ENCODE measurements at places on chromosomes 1 and 21. TPM values are rescaled to one million over a fixed set of nuclear protein-coding genes. Genes with fewer than 3 reads are reported as not detected.

DNA sequence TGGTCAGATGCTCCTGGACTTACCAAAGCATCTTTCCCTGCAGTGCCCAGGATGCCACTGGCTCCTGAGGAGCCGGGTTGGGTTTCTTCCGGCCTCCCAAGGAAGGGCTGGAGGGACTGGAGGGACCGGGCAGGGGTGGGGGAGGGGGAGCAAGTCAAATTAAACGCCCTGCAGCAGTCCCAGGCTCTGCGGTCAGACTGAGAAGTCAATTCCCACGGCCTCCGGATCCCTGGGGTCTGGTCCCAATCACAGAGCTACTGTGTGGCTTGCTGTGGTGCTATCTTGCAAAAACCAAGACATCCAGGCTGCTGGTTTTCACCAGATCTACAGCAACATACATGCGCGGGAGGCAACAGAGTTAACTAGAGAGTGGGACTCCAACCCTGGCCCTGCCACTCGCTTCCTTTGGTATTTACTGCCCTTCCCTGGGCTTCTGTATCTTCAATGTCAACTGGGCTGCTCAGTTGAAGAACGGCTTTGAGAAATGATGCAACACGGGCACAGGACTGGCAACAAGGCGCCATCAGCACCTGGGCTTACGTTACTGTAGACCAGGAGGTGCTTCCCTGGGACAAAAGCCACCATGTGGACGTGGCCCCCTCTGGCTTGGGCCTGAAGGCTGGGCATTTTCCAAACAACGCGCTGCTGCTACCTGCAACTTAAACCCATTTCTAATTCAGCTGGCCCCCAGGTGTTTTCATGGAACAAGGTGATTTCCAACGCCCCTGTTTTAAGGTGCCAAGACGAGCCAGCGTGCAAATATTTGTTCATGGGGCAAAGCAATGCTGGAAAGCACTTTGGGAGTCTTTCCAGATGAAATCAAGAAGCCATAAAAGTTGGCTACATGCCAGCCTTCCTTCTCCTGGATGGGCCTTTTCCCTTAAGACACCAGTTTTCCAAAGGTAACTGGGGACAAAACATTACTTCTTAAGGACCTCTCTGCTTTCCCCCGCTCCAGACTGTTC is 11.5 kb downstream of the RCC2 start:
- DNase-seq, result no peak

DNA sequence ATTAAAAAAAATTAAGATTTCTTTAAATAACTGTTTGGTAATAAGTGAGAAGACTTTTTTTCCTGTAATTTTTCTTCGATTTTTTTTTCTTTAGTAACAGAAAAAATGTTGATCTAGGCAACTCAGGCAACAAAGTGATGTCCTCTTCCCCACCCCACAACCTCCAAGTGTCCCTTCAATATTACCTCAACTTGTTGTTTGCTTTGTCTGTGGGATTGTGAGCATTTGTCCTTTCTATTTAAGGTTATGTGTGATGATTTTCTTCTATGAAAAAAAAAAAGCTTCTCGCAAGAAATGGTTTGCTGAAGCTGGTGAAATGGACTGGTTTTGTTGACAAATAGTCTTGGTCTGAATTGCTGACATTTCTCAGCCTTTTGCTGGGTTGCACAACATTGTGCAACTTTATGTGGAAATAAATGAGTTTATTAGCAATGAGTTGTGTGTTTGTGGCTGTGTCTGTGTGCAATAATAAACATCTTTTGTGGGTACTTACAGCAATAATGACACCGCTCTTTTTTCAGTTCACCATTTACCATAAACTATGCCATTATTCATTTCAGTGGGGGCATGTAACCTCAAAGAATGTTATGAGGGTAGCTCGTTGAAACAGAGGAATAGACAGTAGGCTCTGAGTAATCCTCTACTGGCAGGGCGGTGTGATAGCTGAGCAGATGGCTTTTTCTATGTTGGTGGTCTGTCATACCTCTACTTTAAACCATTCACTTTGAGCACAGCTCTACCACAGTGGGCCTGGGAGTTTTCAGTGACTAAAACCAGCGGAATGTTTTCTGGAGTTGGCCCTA is 218.4 kb downstream of the HLX start:
- DNase-seq, result no peak

DNA sequence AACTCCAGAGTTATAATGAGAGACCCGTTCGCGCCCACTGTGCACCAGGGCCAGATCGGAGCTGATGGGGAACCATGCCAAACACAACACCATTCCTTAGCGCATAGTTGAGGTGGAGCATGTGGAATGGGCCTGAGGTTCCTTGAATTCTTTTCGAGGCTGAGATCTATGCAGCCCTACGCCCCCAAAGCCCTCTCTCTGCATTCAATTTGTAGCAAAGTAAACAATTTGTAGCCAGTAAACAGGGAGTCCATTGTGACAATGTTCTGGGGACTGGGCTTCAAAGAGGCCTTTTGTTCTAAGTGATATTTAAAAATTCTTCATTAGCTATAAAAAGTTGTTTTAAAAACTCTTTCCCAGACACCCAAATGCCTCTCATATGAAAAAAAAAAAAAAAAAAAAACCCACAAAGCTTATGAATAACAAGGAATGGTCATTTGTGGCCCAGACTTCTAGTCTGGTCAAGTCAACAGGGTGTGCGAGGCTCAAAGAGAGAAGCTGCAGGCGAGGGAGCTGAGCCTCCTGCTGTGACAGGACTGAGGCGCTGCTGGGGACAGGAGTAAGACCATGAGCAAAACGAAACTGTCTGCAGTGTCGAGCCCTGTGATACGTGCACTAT is 30.6 kb upstream of the KCNE2 start:
- DNase-seq, result no peak

GRCh38 chr1:199264911-199265310 is 626.1 kb downstream of the PTPRC start:
- no peak for DNase-seq

DNA sequence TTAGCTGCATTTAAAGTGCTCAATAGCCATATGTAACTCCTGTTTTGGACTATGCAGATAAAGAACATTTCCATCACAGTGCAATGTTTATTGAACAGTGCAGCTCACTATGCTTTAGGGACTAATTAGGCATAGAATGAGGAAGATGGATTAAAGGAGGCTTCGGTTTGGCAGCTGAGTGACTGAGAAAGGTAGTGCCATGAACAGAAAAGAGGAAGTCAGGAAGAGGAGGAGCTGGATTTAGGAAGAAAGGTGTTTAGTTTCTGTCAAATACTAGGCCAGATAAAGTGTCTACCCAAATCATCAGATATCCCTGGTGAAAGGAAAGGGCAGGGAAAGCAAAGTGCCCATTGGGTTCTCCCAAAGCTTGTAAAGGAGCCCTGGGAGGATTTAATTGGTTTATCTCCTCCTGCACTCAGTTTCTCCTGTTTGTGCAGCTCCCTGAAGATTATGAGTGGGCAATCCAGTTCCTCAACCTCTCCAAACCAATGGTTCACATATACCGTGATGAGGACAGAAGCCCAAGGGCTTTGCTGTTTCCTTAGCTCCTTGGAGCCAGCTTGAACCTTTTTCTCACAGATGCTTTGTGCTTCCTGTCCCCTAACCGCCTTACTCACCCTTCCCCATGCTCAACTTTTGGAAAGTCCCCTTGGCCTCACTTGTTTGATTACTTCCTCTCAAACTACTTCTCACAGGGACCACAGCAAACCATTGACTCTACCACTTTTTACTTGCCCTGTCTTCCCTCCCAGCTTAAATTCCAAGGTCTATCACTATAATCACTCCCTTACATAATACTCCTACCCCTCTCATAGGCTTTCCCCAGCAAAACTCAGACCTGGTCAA is 3.5 kb upstream of the RAP1A start:
- DNase-seq, result no peak

DNA sequence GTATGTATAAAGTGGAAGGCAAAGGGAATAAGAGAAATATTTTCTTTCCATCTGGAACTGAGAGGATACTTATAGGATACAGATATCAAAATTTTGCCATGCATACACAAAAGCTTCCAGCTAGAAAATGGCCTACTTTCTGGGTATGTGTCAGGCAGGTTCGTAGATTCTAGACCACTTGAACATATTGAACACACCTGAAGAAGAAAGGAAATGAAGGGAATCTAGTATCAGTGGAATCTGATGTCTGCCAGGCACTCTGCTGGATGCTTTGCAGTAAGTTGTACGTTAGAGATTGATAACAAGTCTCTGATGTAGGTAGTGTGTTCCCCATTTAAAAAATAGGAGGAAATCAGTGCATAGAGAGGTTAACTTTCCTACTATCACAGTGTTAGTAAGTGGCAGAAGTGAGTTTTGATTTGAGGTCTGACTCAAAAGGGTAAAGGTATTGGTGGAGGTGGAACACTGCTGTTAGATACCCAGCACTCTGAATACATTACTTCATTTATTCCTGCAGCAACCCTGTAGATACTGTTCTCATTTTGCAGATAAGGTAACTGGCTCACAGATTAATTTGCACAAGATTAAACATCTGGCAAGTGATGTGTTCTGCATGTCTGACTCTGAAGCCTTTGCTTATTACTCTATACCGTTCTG is 3.0 kb downstream of the CAMSAP2 start:
- no peak for DNase-seq

The LUZP1 gene
- total RNA-seq, result 29.9 TPM

The TMEM50A gene
- 72.0 TPM for total RNA-seq

The LORICRIN gene
- total RNA-seq, result not detected

The LIN28A gene
- total RNA-seq, result not detected
